ENCODE measurements at places on chromosomes 12 and 14.

DNA sequence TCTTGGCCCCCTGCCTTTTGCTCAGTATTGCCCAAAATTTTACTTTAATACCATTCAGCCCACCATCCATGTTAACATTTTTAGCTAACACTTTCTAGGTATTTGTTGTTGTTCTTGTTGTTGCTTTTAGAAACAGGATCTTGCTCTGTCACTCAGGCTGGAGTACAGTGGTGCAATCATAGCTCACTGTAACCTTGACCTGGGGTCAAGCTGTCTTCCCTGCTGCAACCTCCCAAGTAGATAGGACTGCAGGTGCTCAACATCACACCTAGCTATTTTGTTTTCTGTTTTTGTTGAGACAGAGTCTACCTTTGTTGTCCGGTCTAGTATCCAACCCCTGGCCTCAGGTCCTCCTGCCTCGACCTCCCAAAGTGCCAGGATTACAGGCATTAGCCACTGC is 4.0 kb downstream of the MIPOL1 start:
- no peak for DNase-seq

- DNase-seq: no peak
Observed at GRCh38 chr12:47757840-47758583, 668 bp downstream of the RAPGEF3 start.

DNA sequence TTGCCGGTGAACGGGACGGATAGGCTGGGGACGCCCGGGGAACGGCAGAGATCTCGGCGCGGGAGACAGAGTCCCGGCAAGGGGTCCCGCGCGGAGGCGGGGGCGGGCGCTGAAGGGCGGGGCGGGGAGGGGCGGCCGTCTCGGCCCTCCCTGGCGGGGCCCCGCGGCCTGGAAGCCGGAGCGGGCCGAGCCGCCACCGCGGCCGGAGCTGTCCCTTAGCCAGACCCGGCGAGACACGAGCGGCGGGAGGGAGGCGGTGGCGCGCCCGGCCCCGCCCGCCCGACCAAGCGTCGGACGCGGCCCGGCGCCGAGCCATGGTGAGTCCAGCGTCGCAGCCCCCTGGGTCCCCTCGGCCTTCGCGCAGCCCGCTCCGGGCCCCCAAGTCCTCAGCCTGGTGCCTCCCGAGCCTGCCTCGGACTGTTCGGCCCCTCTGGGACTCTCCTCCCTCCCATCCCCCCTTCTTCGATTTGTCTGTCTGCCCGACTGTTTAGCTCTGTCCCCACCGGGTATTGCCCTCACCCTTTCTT is at the start of gene ARHGEF40:
TSS of gene ARHGEF40 (plus strand) at position 222 of the 527 bp plus-strand sequence. CDS start at position 315, 93 bp downstream.
- DNase-seq: no peak

GRCh38 chr12:92540782-92541423 is 161.9 kb upstream of the PLEKHG7 start:
- no peak for DNase-seq

GRCh38 chr12:31011746-31012566 is 61.7 kb upstream of the DDX11 start:
- no peak for DNase-seq

GRCh38 chr12:34526946-34527345 is 504.6 kb downstream of the ALG10 start:
- DNase-seq: no peak

DNA sequence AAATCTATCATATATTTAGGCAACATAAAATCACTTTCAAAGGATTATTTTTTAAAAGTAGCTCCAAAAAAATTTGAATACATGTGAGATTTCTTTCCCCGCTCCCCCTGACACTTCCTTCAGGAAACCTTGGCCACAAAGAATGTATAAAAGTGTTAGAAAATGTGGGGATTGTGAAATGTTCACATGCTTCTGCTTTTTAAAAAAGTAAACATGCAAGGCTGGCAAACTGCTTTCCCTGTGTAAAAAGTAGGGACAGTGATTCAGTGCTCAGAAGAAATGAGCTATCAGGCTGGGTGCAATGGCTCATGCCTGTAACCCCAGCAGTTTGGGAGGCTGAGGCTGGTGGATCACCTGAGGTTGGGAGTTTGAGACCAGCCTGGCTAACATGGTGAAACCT is 26.6 kb downstream of the MBIP start:
- DNase-seq: no peak

DNA sequence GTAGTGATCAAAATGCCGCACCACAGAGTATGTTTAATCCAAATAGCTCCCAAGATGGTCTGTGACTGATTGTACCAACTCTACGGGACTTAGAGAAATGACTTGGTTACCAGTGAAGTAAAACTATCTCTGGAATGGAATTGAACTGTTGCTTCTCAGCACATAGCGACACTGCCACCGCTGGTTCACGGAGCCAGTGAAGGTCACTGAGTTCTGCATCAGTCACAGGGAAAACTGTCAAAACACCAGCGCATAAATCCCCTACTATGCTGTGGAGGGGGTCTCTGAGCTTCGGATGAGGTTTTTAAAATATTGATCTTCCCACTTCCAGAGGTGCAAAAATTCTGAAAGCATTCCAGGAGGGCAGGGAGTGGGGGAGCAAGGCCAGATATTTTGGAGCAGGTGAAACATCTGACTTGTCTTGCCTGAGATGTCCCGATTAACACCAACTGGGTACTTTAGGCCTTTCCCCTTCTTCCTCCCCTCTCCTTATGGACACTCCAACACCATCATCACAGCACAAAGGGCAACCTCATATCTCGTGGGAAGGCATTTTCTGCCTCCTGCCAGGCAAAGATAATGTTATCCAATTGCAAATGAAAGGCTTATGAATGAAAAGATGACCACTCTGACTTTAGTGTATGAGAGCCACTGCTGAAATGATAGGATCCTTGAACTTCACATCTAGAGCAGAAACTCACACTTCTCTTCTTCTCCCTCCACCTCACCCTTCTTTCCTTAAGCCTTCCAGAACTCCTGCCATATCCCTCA is 2.0 kb upstream of the PLXNC1 start:
- DNase-seq: no peak

- DNase-seq: no peak
Observed at GRCh38 chr12:39852346-39852745, 232.7 kb upstream of the ABCD2 start.
